ENCODE measurements at places on chromosomes 16 and 17.

DNA sequence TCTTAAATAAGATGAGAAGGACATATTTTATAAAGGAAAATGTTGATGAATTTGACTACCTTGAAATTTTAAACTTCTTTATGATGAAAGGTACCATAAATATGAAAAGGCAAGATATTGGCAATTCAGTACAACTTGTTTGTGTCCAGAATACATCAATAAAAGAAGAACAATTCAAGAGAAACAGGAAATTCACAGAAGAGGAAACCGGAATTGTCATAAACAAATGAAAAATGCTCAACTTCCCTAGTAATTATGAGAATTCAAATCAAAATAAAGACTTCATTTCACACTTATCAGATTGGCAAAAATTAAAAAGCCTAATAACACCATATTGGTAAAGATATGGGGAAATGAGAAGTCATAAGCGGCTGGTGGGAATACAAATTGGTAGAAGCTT, 54.3 kb downstream of the WSB1 start:
- DNase-seq = no peak

GRCh38 chr16:5228369-5228768, 130.8 kb upstream of the EEF2KMT start:
- DNase-seq = no peak

- no peak for DNase-seq
Measured at GRCh38 chr17:51014129-51014528, 106.5 kb downstream of the SPAG9 start.

- no peak for DNase-seq
Measured at GRCh38 chr16:77680496-77680895, 41.8 kb upstream of the NUDT7 start.

DNA sequence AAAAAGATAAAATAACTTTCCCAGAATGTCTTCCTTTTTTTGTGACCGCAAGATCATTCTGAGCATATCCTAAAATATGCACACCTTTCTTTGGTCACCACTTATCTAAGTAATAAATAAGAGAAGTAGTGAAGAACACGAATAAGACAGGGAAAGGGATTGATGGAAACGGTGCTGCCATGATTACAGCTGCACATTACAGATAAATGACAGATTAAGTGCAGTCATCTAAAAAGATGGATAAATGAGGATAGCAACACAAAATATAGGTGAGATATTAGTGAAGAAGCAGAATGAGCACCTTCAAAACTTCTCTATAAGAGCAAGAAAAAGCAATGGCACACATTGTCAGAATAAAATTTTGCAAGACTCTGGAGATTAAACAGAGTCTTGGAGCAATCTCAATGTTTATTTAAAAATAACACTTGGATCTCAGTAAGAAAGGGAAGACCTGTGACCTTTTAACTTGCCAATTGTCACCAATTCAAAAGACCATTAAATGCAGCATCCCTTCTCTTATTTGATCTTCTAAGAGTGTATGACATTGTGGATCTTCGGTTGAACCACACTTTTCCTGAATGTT, 567.1 kb downstream of the KCNJ2 start:
- DNase-seq = no peak

GRCh38 chr17:17782523-17783115, 54.2 kb downstream of the SREBF1 start:
- peak; percentile 51 for DNase-seq

DNA sequence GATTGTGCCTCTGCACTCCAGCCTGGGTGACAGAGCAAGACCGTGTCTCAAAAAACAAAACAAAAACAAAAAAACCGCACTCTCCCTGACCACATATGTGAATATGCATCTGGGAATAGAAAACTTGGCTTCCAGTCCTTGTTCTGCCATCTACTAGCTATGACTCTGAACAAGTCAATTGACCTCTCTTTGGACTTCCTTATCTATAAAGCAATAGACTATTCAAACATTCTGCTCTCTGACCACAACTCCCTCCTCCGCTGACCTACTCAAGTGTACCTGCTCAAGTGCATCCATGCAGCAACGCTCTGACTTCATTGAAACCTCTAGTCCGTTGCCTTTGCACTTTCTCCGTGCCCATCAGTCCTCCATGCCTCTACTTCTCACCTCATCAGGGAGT, 52.6 kb upstream of the KDM6B start:
- DNase-seq = no peak

- DNase-seq = no peak
Measured at GRCh38 chr17:13096291-13096690, 78.5 kb upstream of the ELAC2 start.

DNA sequence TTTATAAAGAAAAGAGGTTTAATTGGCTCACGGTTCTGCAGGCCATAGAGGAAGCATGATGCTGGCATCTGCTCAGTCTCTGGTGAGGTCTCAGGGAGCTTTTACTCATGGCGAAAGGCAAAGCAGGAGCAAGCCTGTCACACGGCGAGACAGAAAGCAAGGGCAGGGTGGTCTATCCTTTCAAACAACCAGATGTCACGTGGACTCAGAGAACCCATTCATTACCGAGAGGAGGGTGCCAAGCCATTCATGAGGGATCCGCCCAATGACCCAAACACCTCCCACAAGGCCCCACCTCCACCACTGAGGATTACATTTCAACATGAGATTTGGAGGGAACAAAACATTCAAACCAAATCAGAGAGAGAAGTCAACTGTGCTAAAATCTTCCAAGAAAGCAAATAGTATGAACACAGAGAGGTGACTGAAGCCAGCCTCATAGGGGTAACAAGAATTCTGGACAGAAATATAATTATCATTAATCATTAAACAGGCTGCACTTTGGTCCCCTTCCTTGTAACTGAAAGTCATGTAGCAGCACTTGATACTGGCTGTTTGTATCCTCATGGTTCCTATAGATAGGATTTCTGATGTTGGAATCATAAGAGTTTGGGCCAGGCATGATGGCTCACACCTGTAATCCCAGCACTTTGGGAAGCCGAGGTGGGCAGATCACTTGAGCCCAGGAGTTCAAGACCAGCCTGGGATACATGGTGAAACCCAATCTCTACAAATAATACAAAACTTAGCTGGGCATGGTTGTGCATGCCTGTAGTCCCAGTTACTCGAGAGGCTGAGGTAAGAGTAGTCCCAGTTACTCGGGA, 52.5 kb upstream of the B4GALNT2 start:
- DNase-seq = no peak

DNA sequence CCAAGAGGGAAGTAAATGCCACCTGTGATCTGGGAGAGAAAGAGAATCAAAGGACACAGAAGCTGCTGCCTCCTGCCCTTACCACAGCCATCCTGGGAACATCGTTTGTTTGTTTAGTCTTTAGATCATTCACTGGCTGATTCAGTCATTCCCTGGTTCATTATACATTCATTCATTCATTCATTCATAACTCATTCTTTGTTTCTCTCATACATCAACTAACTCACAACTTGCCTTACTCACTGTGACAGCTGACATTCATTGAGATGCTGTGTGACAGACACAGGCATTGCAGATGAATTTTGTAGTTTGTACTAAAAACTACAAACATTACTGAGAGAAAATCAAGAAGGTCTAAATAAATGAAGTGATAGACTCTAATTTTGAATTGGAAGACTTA, 291.0 kb upstream of the TNRC6C start:
- DNase-seq = no peak

DNA sequence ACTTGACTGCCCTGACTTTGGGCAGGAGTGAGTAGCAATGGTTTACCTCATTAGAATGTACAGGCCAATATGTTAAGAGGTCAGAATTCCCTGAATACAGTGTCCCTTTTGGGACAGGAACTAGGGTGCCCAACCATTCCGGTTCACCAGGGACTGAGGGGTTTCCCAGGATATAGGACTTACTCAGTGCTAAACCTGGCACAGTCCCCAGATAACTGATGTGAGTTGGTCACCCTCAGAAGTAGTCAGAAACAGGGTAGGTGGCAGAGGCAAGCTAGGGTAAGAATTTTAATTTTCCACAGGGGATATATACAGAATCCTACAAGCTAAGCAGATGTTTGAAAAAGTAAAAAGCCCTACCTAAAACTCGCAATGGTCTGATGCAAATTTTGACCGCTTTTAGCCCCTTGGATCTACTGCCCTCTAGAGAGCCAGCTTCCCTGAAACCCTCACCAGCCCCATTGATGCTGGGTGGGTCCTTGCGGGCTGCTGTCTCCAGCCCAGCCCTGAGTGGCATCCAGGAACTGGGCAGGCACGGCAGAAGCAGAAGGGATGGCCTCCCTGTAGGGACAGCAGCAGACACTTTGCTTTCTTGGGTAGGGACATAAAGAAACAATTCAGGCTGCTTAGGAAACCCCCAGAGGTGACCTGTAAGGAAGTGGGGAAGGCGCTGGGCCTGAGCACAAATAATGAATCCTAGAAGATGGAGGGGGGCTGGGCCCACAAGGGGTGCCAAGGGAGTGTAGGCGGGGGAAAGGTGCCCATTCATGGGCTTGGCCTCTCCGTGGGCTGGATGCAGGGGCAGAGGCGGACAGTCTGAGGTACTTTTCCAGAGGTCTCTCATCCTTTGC, 434.8 kb downstream of the SLC39A11 start:
- no peak for DNase-seq

- DNase-seq = no peak
Measured at GRCh38 chr17:45813048-45813725, 29.1 kb downstream of the CRHR1 start.

DNA sequence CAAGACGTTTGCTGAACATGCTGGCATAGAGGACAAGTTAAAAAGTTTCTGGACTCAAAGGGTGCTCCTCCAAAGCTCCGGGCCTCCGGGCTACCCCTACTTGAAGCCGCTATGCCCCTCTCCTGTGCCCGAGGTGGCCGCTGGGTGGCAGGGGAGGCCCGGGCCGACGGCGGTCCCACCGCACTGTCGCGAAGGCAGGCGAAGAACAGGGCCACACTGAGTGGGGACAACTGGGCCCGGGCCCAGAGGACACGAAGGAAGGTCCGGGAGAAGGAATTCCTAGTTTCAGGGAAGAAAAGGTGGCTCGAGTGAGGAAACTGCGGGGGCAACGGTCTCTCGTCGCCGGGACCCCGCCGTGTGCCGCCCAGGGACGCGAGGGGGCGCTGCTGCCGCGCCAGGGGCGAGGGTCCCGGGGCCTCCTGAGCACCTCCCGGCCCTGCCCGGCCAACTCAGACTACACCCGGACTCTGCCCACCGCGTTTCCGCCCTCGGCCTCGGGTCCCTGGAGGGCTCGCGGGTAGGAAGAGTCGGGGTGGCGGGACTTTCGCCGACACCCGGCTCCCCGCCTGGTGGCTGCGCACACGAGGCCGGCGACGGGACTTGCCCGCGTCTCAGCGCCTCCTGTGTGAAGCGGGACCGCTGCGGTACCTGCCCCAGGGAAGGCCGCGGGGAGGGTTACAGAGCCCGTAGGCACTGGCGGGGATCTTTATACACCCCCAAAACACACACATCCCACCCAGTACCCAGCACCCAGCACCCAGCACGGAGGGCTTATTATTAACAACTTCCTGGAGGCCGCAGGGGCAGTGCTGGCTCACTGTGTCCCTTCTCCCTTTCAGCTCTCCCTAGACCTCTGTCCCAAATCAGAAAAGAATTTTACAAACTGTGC, 772 bp upstream of the CHCT1 start:
- DNase-seq = peak; percentile 67

- DNase-seq = no peak
Measured at GRCh38 chr17:14334919-14335318, 34.0 kb downstream of the HS3ST3B1 start.

DNA sequence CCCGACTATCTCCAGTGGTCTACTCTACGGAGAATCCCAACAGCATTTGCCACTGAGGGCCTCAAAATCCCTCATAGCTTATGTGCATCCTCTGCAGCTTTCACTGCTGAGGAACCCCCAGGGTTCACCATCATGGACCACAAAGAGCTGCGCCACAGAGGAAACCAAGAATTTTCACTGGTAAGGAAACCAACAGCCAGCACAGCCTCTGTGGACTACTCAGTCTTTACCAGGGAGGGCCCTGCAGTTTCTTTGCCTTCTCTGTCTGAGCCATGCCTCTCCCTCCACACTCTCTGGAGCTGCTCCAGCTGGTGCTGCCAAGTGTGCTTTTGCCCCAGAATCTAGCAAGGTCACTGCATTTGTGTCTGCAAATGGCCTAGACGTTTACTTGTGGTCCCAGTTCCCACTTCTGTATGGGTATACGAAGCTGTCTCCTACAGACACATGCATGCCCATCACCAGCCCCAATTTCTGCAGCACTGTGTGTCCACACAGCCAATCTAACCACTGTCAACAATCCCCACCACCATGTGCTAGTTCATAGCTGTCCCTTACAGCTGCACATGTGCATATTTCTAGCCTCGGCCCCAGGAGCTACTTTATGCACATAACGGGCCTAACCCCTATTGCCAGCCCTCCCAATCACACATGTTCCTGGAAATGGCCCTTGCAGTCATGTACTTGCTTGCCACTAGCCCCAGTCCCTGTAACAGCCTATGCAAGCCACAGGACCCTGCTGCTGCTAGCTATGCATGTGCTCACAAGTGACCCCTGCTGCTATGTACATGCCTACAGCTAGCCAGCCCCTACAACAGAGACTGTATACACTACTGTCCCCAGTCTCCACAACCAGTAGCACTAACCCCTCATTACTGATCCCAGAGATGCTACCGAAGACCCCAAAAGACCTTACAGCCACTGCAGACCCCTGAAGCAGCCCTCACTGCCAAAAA, 1437.4 kb downstream of the CDH11 start:
- no peak for DNase-seq

- no peak for DNase-seq
Measured at GRCh38 chr17:1750628-1751027, 8.0 kb downstream of the SERPINF2 start.

DNA sequence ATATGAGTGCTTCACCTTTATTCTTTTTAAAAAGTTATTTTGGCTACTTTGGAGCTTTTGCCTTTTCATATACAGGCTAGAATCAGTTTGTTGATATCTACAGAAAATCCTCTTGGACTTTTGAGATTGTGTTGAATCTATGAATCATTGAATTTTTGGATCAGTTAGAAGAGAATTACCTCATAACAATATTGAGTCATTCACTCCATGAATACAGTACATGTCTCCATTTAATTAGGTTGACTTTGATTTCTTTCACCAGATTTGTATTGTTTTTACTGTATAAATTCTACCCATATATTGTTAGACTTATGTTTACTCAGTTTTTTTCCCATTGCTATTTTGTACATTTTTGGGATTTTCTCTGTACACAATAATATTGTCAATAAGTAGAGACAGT, 54.4 kb downstream of the TAOK1 start:
- no peak for DNase-seq

- no peak for DNase-seq
Measured at GRCh38 chr16:894841-895240, 75.9 kb downstream of the LMF1 start.

DNA sequence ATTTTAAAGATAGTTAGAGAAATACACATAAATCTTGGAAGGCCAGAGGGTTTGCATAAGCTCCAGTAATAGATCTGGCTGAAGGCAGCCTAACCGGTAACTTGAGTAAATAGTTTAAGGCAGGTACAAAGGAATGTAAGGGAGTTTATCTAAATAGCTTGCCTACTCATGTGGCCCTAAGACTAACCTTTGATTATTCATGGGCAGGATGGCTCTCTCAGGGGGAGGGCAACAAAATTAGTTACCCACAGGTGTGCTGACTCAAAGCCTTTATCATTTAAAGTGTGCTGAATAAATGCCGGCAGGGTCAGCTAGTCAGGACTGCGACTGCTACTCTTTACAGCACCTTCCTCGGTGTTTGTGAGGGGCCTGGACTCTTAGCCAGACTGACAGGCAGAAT, 761.3 kb upstream of the KIF2B start:
- DNase-seq = no peak

Measured in hindlimb muscle (tissue), 1 donor.